ENCODE measurements at places on chromosomes 3 and 15.

DNA sequence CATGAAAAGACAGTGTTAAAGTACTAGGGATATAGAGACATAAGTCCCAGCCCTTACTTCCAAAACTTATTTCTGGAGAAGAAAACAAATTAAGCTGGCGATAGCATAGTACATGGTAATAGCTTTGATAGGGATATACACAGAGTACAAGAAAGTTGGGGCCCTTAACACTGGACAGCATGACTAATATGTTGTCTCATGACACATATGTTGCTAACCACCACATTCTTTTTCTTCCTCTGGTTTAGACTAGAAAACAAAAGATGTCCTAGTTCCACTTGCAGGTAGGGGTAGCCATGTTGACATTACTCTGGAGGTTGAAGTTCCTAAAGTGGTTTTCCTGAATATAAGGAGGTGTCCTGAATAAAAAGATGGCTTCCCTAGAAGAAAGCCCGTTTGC, 75.3 kb downstream of the RFX7 start:
- DNase-seq, result no peak

GRCh38 chr15:29057856-29058255, 172.1 kb downstream of the APBA2 start:
- no peak for DNase-seq

DNA sequence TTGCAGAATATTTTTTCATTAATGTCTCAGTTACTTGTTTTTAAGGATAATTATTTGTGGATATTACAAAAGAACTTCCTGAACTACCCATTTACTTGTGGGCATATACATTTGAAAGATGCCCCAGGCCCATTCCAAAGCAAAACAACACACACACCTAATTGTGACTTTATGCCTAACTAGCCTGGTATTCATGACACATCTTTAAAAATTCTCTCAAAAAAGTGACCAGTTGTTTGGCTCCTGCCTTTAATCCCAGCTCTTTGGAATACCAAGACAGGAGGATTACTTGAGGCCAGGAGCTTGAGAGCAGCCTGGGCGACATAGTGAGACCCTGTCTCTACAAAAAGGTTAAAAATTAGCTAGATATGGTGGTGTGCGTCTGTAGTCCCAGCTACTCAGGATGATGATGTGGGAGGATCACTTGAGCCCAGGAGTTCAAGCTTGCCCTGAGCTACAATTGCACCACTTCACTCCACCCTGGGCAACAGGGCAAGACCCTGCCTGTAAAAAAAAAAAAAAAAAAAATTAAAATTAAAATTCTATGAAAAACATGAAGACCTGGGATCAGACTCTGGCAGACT, 51.7 kb upstream of the SLC4A7 start:
- DNase-seq, result no peak

DNA sequence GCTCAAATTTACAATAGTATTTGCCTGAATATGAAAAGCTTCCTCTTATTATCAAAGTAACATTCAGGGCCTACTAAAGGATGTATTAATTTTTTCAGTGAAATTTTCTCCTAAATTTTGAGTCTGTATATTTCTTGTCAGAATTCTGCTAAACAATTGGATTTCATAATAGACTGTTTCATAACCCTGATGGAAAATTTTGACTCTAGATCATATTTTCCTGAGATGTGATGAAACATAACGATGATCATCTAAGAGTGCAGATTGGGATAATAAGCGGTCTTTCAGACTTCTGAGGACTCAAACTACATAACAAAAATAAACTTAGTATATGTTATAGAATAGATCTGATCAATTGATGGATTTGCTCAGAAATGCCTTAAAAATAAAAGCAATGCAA, 574.5 kb upstream of the TBL1XR1 start:
- no peak for DNase-seq

DNA sequence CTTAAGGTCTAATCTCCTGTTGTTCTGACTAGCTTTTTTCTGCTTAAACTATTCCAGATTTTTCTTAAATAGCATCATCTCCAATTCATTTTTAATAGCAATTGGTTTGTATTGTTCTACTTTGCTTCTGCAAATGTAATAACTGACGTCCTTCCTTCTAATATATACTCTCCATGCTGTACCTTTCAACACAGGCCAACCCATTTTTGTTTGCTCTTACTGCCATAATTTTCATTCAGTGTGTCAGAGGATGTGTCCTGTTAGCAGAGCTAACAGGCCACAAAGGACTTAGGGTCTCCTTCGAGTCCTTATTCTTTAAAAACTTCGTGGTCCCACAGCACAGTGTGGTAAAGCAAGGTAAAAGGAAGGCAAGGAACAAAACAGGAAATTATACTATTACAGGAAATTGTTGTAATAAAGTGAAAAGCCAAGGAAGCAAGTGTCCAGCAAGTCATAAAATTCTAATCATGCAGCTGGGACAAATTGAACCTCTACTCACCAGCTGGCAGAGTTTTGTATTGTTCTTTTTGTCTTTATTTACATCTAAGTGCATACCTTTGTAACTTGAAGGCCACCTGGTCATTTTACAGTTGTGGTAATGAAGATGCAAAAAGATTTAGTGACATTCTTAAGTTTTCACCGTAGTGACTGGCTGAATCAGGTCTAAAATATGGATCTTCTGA, 64.9 kb upstream of the ZBTB20 start:
- DNase-seq, result no peak

DNA sequence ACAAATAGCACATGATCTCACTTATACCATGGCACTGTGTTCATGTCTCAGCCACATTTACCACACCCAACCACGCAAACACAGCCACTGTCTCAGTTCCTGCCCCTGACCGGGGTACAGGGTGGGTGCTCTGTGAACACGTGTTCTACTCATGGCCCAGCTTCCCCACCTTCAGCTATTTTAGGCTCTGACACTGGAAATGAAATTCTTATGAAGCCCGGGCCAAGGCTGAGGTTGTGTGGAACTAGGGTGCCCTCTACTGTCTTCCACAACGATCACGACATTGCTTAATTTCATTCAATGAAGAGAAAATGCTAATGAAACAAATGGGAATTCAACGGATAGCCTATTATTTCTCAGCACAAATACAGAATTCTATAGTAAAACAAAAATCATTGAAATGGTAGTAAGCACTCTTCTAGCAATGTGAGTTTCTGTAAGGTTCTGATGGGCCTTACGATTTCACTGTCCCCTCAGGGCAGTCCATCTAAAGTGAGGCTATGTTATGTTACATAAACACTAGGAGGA, 2.1 kb upstream of the GABRA5 start:
- DNase-seq, result no peak

DNA sequence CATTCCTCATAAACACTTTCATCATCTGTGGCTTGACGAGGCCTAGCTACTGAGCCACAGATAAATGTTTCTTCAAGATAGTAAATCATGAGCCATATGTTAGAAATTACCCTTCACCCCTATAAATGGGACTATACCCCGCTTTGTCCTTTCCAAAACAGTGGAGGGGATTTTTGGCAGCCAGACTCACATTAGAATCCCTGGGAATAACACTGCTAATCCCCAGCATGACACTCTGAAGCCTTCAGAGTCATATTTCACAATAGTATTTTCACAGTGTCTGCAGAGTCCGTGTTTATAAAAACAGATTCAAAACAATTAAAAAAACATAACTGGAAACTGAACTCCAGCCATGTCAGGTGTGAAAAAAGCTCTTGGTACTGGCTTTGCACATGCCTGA, 271.6 kb downstream of the ERC2 start:
- DNase-seq, result no peak

DNA sequence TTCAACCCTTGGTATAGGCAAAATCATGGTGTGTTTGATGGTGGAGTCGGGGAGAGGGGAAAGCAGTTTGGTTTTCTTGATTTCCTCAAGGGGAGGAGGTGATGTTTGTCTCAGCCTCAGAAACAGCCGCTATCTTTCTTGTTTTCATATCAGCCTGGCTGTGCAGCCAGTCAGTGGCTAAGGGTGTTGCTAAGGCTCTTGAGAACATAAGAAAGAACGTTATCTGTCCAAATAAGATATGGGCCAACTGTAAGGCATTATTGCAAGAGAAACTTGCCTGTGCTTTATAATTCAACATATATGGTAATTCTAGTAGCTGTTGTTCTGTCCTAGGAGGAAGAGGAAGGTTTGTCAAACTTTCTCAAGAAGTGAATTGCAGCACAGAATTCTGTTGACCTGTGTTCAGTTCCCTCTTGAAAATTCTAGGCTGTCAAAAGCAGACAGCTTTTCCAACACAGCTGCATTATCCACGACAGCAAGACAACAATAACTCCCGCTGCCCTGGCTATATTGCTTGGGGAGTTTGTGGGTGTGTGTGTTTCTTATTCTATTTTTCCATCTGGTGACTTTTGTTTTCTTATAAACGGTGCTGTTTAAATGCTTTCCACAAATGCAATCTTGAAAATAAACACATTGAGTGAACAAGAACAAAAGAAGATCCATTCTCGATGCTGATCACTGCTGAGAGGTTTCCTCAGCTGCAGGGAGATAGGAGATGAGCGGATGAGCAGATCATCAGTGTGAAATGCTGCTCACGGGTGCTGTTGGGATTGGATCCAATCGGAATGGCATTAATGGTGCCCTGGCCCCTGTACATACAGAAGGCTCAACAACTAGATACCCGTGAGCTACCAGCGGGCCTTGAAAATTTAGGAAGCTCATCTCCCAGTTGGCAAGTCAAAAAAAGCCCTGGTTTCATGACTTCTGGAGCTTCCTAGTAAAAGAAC, 90.8 kb upstream of the TNFAIP8L3 start:
- DNase-seq, result no peak

GRCh38 chr3:183262875-183263378, 9.9 kb downstream of the B3GNT5 start:
- no peak for DNase-seq

- DNase-seq, result no peak
These were observed 205.7 kb downstream of the UACA start for GRCh38 chr15:70557521-70558258.

GRCh38 chr3:27134171-27134796, 234.9 kb downstream of the NEK10 start:
- peak; percentile 46 for DNase-seq

DNA sequence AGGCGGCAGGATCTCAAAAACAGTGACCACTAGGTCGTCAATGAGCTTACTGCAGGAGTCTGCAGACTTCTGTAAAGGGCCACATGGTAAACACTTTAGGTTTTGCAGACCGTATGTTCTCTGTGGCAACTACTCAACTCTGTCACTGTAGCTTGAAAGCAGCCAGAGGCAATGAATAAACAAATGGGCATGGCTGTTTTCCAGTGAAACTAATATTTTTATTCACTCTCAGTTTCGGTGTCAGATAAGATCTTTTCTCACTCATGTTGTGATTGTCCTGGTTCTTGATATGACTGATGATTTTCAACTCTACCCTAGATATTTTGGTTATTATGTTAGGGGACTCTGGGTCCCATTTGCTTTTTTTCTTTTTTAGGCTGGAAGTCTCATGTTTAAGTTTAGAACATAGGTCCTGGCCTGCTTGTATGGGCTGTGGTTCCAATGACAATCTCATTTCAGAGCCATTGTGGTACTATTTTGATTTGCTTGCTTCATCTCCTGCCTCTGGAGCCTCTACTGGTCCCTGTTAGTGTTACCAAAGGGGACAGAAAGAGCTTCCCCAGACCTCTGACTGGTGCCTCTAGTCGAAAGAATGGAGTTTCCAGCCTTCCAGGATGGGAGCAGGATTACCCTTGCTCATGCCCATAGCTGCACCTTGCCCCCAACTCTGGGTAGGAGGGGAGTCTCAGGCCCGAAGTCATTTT, 222.0 kb downstream of the STT3B start:
- no peak for DNase-seq

DNA sequence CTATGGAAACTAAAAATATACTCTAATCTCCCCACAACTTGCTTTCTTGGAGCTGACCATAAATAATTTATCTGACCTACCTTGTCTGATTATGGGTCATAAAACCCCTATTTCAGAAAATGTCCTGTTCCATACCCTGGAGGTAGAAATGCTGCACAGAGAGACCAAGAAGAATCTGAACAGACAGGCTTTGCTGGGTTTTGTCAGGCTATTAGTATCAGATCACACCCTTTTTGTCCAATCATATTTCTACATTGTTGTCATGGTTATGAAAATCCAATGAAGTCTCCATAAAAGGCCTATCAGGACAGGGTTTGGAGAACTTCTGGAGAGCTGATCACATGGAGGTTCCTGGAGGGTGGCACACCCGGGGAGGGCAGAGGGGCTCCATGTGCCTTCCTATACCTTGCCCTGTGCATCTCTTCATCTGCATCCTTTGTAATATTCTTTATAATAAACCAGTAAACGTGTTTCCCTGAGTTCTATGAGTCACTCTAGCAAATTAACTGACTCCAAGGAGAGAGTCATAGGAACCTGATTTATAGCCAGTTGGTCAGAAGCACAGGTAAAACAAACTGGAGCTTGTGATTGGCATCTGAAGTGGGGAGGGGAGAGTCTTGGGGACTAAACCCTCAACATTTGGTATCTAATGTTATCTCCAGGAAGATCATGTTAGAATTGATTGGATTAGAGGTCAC, 58.1 kb downstream of the NGLY1 start:
- no peak for DNase-seq

DNA sequence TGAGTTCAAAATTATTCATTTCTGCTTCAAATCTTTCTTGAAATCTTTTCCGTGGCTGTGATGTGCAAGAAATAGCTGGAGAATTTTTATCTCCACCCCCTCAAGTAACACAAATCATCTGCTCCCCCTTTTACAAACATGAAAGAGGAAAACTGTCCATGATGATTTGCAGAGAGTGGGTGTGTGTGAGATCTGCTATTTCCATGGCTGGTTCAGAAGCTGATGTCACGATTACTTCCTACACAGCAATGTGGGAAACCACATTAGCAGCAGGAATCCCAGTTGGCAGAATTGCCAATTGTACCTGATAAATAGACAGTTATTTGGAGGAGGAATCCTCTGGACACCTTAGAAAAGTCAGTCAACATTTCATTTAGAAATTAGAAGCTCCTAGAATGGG, 75.2 kb upstream of the GRM7 start:
- no peak for DNase-seq

DNA sequence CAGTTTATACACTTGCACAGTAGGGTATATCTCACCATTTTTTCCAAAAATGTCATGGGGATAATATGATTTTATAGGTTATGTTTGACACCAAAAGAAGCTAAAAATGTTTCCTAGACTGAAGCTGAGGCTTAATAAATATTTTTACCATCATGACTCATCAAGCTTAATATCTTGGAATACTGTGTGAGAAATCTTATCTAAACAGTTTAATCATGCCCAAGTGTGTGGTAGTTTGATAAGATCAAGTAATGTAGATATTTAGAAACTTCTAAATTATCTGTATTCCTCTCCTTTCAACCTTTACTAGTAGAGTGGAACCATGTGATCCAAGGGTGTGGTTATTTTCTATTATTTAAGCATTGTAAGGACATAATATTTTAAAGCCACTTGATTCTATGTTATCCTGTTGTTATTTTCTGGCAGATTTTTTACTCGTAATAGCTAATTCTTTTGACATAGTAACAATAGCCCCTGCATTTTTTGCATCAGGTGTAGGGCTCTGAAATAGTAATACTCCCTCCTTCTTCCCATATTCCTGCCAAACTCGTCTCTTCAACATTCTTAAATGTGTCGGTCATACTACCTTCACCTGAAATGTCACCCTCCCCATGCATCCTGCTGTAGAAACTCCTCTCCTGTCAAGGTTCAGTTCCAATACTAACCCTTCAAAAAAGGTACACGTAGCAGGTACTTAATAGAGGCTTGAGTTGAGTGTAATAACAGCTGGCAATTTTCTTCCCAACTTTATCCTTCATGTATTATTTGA, 729.6 kb downstream of the NLGN1 start:
- DNase-seq, result no peak

Measured in effector memory CD8-positive, alpha-beta T cell (primary cell).